Brain pericyte (primary cell): ENCODE measurements at places on chromosomes 2 and 18.

DNA sequence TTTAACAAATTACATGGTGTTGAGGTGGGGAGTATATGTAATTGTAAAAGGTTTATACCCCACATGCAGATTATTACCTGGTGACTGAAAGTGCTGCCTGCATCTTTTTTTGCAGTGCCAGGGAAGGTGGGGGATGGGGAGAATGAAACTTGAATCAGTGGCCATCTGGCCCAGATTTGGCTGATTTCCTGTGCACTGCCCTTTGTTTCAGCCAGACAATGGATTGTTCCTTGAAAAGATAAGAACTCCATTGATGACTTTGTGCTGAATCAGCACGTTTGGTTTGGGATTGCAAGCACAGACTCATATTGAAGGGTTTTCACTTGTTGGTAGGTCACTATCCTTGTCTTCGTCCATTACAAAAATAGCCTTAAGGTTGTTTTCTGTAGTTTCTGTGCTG is 20.9 kb downstream of the GREB1L start:
- DNase-seq = no peak

DNA sequence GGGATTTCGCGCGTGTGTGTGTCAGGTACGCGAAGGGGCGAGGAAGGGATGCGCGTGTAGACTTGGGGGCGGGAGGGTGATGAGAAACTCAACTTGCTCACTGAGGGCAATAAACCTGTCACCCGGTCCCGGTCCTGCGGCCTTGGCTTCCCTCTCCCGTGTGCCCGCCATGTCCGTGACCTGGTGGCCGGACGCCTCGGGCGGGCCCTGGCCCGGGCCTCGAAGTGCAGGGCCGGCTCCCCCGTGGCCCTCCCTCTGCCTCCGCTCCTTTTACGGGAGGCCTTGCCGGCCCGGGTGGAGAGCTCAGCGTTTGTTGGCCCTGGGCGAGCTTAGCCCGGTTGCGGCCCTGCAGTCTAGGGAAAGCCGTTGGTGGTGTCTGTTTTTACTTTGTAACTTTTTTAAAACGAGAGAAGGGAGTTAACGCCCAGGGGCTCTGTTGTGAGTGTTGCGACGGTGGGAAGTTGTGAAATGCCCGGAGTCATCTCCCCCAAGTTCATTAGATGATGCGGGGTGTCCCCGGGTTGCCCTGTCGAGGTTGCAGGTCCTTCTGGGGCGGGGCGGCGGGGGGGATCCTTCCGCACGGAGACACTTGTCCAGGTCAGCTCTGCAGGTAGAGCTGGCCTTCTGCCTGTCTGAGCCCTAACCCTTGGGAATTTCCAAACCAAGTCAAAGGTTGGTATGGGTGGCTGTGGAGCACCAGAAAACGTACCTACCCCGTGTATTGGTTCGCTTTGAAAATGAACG is 883 bp downstream of the SMCHD1 start:
- DNase-seq = no peak

DNA sequence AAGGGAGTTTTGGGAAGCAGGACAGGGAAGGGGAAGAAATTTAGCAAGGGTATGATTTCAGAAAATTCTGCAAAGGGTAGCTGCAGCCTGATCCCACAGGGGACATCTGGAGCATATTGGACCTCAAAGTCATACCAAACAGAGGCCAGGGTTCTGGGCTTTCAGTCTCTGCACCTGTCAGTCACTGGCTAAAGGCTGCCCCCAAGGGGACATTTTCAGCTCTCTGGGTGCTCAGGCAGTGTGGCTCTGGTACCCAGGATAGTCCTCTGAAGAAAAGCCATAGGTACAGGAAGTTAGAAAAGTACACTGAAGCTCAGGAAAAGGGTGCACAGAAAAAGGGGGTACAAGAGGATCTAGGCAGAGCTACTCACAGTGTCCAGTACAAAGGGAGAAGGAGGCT is 149.2 kb downstream of the INSIG2 start:
- no peak for DNase-seq

DNA sequence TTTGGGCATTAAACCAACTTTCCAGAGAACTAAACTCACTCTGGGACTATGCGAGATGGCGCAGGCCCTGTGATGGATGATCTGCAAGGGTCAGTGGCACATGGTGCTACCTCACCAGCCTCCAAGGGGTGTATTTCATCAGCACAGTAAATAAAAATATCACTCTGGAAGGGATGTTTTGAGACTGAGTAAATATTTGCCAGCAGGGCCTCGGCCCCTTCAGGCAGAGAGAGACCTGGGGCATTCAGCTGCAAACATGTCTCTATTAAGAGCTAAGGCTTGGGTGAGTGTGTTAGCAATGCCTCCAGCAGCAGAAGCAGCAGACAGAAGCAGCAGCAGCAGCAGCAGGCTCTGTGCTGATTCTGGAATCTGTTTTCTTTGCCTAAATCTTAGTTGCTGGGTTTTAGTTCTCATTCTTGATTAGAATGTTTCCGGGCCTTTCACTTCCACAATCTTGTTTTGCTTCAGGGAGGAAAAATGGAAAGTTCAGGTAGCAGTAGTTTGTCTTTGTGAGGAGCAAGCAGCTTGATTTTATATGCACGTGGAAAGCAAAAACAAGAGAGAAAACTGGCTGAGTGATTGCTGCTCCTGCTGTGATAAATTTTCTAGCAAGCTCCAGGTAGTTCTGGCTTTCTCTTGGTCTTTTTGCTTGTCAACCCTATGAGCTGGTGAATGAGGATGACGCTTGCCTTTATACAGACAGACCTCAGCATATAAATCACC is 18.6 kb downstream of the ADCYAP1 start:
- no peak for DNase-seq

DNA sequence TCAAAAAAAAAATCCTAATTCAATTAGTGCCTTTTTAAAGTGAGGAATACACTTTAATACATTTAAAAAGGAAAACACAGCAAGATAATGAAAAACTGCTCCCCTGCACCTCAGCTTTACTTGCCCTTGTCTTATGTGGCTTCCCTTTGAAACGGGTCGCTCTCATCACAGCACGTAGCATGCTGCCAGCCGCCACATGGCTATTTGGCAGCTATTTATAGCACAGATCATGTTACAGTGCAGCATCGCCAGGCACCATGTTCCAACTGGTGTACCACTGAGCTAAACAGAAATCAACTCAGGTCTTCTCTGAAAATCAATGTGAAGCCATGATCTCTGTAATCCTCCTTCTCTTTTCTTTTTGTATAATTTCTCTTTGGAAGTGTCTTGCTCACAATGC is 65.1 kb downstream of the TMEM182 start:
- no peak for DNase-seq

DNA sequence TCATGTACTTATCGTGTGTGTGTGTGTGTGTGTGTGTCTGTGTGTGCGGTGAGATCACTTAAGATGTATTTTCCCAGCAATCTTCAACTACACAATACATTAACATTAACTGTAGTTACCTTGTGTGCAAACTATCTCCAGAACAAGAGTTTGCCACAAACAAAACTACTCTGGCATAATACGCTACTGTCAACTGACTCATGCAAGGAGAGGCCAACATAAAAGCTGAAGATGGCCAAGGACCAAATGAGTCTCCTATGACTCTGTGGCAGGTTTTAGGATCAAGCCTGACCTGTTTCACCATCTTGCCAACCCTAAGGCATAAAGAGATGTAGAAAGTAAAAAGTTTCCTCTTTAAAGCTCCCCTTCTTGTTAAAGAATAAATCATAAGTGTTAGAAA is 20.1 kb downstream of the CYB5A start:
- DNase-seq = no peak

- no peak for DNase-seq
Measured at GRCh38 chr2:60659026-60659425, 97.0 kb upstream of the PAPOLG start.

GRCh38 chr2:161068670-161069069 is 91.6 kb upstream of the TANK start:
- DNase-seq = no peak

- DNase-seq = no peak
Measured at GRCh38 chr18:30359521-30359920, 683.0 kb downstream of the DSC3 start.

GRCh38 chr2:124666976-124667375 is 641.9 kb downstream of the CNTNAP5 start:
- no peak for DNase-seq

GRCh38 chr2:111119822-111120252 is 877 bp upstream of the BCL2L11 start:
- DNase-seq = no peak

DNA sequence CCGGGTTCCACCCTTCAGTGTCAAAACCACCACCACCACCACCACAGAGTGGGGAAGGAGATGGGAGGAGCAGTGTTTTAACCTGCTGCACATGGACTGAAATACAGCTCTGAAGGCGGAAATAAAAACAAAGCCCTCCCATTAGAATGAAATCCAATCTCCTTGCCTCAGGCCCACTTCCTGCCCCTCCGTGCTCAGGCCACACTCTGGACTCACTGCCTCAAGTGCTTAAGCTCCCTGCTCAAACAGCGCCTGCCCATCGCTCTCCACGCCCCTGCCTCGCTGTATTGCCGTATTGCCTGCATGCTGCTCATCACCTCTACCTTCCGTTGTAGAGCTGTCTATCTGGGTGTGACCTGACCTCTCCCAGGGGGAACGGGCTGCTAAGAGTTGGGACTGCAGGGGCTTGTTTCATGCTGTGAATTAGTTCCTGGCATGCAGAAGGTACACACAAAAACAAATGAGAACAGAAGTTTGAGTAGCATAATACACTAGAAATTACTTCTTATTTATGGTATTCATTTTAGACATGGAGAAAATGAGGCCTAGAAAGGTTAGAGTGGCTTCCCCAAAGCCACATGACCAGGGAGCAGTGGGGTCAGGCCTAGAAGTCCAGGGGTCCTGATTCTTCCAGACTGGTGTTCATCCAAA is 31.6 kb upstream of the NEB start:
- no peak for DNase-seq

- DNase-seq = no peak
Measured at GRCh38 chr2:218031771-218032257, 29.0 kb upstream of the TNS1 start.

GRCh38 chr2:213995400-213996105 is 415.3 kb upstream of the VWC2L start:
- no peak for DNase-seq

DNA sequence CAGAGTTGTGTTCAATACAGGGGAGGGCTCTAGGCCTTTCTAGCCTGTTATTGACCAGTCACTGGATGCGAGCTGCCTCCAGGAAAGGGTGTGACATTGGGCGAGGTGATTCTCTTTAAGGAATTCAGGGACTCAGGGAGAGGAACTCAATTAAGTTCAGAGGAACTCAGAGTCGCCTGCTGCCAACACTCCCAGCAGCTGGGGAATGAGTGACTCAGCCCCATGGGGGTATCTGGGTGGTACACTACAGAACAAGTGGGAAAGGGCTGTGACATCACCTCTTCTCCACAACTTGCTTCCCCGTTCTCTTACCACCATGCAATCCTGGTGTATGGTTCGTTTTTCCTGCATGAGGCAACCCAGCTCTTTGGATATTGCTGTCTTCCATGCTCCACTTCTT is 50.4 kb upstream of the CYRIA start:
- DNase-seq = no peak

DNA sequence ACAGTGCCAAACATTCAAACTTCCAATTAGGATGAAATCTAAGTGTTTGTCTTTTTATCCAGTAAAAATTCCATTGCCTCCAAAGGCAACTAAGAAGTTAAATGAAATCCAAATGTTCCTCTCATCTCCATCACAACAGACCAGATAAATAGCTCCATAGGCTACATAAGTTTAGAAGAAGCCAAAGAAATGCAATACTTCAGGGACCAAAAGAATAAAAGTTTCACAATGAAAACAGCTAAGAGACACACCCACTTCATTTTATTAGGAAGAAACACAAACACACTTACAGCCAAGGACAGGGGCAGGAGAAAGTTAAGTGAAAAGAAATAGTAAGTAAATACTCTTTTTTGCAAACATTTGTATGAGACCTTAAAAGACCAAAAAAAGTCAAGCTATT is 88.5 kb upstream of the CCDC150 start:
- no peak for DNase-seq

- DNase-seq = no peak
Measured at GRCh38 chr2:200431996-200432705, 77.7 kb downstream of the KCTD18 start.

GRCh38 chr18:420661-421246 is 79.7 kb downstream of the COLEC12 start:
- DNase-seq = no peak

GRCh38 chr18:69795791-69796190 is 151.9 kb downstream of the CD226 start:
- no peak for DNase-seq

DNA sequence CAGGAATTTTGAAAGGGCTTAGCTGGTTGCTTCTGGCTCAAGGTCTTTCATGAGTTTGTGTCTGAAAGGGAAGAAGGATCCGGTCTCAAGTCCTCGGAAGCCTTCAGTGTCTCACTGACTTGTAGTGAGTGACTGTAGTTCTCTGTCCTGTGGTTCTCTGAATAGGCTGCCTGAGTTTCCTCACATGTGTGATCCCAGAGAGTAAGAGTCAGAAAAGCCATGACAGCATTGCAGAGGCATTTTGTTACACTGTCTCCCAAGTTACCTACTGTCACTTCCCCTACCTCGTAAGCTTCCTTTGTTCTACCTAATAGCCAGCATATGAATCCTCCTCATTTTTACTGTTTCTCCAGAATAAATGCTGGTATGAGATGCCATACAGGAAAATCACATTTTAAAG is 709.1 kb upstream of the CHAC2 start:
- no peak for DNase-seq

DNA sequence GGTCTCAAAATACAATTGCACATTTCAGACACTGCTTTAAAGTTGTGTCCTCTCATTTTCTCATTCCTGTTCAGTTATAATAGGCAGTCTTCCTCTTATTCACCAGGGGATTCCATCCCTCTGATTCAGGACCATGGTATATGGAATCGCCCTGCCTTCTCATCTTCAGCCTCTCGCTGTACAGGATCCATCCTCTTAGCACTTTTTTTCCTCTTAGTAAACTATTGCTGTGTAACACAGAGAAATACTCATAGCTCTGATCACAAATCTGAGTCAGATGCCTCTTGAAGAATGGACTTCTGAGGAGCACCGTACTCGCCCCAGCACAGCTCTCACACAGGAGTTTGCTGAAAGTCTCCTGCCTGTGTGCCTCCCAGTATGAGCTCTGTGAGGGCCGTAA is 11.3 kb downstream of the RMP24 start:
- no peak for DNase-seq

- no peak for DNase-seq
Measured at GRCh38 chr2:218643751-218644310, 15.6 kb downstream of the ZNF142 start.

DNA sequence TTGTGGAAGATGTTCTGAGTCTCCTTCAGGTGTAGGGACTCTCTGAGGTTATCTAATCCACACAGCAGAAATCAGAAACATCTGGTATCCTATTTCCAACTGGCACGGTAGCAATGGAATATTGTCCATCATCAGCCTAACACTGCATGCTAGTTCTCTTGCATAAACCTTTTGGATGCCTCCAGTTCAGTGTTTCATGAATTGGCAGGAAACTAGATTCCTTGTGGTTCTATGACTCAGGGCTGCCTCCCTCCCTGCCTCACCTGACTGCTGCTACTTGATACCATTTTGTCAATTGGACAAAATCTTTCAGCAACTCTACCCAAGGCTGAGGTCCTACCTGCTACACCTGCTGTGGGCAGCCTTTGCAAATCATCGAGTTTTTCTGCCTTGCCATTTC is 130.9 kb downstream of the TPGS2 start:
- DNase-seq = no peak
